Hippocampal formation (tissue), 2 donors: ENCODE measurements at places on chromosomes 1 and 21.

DNA sequence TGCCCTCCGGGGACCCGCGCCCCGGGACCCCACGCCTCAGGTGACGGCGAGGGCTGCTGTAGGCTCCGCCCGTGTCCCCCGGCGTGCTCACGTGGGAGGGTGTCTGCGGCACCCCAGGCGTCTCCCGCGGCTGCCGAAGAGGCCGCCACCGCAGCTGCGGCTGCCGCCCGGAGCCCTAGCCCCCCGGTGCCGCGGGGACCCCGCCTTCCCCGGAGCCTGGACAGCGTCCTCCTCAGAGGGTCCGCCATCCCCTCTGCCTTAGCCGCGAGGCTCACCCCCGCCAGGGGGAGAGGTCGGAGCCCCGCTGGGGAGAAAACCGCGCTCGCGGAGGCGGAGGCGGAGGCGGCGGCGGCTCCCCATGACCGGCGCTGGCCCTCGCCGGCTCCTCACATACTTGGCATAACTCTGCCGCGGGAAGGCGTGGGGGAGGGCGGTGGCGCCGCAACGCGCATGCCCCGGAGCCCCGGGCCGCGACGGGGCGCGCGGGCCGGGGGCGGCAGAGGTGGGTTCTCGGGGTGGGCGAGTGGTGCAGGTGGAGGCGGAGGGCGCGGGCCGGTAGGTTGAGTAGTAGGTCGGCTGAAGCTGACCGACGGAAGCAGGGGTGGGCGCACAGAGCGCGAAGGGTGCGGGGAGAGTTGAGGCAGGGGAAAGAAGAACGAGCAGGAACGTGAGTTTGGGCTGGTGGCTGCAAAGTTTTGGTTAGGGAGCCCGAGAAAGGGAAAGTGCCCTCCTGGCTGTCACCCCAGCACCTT is 700 bp upstream of the SYDE2 start:
- peak; percentile 35 for DNase-seq

DNA sequence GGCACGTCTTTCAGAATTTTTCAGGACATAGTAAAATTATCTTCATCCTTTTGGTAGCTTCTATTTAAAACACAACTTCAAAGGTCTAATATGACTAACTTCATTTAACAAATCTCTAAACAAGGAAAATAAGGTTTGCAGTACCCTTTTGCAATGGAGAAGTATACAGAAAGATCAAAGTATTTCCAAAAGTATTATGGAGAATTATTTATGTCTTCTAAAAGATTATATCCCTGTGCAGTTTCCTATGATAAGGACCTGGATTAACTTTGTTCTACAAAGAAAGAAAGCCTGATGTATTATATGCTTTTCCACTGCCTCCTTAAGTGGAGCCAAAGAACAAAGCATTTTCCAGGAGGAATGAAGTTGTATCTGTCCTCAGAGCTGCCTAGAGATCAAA is 353.0 kb upstream of the RUNX1 start:
- no peak for DNase-seq

DNA sequence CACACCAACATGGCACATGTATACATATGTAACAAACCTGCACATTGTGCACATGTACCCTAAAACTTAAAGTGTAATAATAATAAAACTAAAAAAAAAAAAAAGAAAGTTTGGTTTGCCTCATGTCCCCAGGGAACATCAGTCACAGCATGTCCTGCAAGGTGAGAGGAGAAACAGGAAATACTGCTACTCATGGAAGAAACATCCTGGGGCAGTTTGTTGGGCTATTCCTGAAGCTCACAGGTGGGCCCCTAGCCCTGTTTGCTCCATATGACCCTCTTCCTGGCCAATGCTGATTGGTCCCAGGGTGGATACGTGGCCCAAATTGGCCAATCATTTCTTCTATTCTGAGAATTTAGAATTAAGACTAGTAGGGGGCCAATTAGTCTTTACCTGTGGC is 103.4 kb upstream of the ADAR start:
- no peak for DNase-seq

GRCh38 chr1:106780806-106781569 is 275.5 kb upstream of the PRMT6 start:
- no peak for DNase-seq

- DNase-seq, result no peak
These were observed 10.8 kb upstream of the CDA start for GRCh38 chr1:20578062-20578461.

DNA sequence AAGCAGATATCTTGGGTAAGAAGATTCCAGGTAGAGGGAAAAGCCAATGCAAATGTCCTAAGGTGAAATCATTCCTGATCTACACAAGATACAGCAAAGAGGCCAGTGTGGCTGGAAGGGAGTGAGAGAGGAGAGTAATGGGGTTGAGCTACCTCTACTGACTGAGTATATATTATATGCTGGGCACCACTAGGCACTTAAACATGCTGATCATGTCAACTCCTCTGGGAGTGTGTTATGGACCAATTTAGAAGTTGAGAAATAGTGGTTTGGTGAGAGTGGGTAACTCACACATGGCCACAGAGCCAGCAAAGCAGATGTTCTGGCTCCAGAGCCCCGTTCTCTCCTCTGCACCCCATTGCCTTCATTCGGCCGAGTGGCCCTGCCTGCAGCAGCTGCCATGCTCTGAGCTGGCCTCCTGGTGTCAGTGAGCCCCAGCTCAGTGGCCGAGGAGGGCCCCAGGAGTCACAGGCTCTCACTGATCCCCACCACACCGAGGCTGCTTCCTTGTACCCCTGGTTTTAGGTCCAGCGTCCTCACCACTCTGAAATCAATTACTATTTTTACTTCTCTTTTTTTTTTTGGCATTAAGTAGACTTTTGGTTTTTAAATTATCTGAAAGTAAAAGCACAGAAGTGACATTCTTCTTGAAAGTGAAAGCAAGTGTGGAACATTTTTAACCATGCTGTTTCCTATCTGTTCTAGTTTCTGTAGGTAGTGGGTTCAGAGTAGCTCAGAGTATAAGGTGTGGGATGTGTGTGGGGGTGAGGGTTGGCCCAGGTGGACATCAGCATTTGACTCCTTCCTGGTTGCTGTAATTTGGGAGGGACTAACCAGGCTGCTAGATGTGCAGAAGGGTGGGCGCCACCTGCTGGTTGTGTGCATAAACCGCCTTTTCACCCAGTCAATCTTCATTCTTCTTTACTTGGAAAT is 45.8 kb upstream of the CRNN start:
- DNase-seq, result peak; percentile 53

GRCh38 chr1:22311461-22311860 is 140.2 kb upstream of the ZBTB40 start:
- DNase-seq, result no peak

DNA sequence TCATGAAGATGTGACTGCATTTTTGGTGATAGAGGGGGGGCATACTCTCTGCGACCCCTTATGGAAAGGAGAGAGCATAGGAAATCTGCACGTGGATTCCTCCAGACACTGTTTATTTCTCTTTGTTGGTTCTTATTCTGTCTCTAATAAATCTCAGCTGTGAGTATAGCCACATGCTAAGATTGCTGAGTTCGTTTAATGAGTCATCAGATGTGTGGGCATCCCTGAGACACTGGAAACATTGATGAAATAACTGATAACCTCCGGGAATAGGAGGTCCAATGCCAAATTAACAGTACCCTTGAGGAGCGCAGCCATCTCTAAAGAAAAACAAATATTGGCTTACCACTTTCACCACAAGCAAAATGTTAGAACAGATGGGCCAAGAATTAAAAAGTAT is 880.2 kb upstream of the NEGR1 start:
- no peak for DNase-seq

GRCh38 chr1:1032424-1032823 is 12.5 kb downstream of the AGRN start:
- DNase-seq, result no peak

DNA sequence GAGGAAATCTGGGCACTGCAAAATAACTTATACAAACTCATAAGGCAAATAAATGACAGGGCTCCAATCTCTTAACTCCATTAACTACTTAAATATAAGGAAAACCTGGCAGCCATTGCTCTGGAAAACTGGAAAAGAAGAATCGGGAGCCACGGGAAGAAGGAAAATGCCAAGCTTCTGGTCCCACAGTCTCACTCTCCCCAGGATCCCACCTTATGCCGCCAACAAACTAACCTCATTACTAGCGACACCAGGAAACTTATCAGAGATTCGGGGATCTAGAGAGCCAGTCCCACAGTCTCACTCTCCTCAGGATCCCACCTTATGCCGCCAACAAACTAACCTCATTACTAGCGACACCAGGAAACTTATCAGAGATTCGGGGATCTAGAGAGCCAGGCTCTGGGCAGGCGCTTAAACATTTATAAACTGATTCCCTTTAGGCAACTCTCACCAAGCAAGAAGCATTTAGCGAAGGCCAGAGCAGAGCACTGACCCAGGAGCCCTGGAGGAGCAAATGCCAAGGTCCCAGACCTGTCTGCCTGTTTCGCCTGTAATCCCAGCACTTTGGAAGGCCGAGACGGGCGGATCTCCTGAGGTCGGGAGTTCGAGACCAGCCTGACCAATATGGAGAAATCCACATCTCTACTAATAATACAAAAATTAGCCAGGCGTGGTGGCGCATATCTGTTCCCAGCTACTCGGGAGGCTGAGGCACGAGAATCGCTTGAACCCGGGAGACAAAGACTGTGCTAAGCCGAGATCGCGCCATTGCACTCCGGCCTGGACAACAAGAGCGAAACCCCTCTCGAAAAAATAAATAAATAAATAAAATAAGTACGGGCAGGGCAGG is 720 bp downstream of the PSMB2 start:
- DNase-seq, result no peak

DNA sequence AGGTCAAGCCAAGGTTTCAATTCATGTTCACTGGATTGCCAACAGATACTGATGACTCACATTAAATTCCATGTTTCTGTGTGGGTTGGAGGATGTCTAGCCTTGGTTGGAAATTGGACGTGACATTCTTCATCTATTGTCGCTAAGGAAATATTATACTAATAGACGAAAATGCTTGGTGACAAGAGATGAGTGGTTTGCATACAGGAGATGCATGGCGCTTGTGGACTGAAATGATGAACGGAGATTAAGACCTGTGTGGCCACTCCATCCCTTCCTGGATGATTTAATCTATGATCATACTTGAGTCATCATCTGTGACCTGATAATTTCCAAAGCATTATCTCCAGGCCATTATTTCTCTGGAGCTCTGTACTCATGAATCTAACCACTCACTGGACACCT is 97.0 kb upstream of the CD34 start:
- DNase-seq, result no peak

GRCh38 chr1:161869291-161869690 is 103.2 kb downstream of the ATF6 start:
- DNase-seq, result no peak

DNA sequence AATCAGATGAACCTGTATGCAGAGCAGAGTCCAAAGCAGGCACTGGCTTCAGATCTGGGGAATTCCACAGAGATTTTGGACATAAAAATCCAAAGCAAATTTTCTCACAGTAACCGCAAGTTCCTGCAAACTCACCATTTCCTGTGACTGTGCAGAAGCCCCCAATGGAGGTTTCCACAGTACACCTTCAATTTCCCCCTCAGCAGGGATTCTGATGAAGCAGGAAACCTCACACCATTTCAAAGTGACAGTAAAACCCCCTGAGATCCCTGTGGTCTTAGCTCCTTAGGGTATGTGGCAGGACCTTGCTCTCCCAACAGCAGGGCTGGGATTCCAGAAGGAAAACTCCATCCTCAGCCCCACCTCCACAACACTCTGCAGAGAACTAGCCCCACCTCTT is 6.0 kb upstream of the TGFBR3 start:
- DNase-seq, result no peak

- DNase-seq, result no peak
These were observed 22.2 kb upstream of the PRSS38 start for GRCh38 chr1:227793079-227793947.

DNA sequence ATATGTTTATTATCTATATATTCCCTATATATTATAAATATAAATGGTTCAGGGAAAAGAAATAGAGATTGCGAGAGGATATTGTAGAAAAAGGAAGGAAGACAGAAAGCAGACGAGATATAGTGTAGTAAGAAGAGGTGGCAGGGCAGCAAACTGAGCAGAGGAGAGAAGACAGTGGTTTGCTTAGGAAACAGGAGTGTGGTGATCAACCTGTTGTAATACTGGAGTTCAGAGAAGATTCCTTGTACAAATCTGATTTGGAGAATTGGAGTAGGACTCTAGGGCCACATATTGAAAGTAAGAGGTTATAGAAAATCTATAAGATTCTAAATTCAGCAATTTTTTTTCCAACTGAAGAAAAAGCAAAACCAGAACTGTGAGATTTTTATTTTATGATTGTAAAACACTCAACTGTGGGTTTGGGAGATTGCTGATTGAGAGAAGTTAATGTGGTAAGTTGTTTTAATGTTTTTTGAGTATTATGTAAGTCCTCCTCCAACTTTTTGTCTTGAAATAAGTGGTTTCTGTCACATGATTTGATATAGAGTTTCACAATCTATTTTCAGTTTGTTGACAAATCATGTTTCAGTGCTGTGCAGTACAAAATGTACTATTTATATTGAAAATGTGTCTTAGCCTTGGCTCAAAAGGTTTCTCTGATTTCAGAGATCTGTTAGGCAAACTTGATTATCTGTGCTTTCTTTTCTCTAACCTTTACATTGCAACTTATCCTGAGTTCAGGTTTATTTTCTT is 9.6 kb upstream of the AMY2B start:
- DNase-seq, result no peak

DNA sequence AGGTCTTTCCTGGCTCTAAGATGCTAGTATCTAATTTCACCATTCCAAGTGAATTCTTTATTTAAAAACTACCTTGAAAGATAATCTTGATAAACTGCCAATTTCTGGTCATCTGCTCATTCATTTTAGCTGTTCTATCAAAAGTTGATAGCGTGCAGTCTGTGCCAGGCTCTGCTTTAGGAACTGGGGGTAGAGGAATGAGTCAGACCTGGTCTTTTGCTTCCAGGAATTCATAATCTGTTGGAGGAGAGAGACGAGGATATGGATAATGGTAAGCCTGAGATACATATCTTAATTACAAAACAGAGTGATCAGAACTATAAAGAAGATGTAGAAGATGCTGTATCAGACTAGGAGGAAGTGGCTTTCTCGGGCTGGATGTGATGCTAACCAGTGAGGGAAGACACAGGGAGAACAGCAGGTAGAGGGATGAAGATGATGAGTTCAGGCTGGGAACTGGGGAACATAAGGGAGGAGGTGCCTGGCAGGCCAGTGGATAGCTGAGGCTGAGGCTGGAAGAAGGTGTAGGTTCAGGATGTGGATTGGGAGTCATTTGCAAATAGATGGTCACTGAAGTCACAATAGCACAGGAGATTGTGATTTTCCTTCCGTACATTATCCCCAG is 12.3 kb upstream of the PHC2 start:
- DNase-seq, result no peak

DNA sequence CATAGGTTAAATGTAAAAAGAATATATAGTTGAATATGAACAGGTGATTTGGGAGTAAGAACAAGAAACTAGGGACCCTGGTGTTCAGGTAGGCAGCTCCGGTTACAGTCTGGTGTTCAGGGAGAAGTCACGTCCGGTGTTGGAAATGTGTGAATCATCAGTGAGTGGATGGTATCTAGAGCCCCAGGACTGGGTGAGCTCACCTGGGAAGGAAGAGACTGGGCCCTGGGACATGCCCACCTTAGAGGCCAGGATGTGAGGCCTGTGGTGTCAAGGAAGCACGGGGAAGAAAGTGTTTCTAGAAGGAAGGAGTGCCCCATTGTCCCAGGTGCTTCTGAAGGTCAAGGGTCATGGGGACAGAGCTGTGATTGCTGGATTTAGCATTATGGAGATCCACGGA is 1.5 kb upstream of the GJB3 start:
- no peak for DNase-seq

- DNase-seq, result no peak
These were observed 118.7 kb downstream of the CASZ1 start for GRCh38 chr1:10677491-10678391.
